Endothelial cell (in vitro differentiated cells): ENCODE measurements at places on chromosomes 1 and 21.

- no peak for DNase-seq
Measured at GRCh38 chr1:32486463-32487113, 21.7 kb downstream of the ZBTB8B start.

- DNase-seq = no peak
Measured at GRCh38 chr1:224223819-224224714, 41.0 kb downstream of the DEGS1 start.

GRCh38 chr1:114479134-114479533, 31.9 kb downstream of the TRIM33 start:
- no peak for DNase-seq

- peak; percentile 43 for DNase-seq
Measured at GRCh38 chr21:46183910-46184624, at the start of gene SPATC1L. Gene SPATC1L, minus strand, starts transcription at chr21:46184459. Its CDS starts 1,643 bp downstream, at chr21:46182816.

DNA sequence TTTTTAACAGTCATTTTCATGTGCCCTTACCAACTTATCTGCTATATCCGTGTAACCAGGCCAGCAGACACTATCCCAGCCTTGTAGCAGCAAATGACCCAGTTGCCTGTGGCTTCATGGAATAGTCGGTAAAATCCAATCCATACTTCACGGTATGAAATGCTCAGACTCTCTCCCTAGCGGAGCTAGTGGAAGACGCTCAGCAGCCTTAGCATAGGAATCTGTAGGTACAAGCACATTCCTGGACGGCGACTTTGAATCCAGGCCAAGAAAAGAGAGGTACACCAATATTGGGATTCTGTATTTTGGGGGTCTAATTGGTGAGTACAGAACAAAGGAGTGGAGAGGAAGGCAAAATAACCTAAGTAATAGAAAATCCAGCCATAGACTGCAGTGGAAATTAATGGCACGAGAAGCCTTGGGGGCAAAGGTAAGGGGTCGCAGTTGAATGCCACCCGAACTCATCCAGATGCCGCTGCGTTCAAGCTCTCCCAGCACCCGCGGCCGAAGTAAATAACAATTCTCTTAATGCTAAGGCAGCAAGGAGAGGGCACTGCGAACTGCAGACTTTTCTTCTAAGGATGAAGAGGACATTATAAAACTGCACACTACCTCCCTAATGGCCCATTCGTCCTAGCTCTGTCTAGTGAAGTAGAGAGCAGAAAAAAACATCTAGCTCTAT, 17.7 kb upstream of the TBX15 start:
- DNase-seq = no peak

- DNase-seq = no peak
Measured at GRCh38 chr1:51576085-51576444, 40.8 kb upstream of the OSBPL9 start.

DNA sequence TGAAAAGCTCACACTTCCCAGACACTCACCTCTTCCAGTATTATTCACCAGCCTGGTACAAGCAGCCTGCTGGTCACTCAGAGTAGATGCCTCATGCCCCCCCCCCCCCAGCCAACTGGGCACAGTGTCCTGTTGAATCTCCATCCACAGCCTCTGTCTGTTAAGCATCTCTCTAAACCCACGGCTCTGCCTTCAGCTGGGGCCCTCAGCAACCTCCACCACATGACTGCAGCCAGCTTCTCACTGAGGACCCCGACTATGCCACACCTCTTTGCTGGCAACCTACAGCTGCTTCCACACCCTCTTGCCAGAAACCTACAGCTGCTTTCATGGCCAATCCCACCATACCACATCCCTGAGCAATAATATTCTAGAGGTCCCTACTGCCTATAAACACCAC, 113.1 kb downstream of the RHOU start:
- no peak for DNase-seq

GRCh38 chr1:25738499-25738898, 61.5 kb upstream of the SELENON start:
- DNase-seq = no peak

DNA sequence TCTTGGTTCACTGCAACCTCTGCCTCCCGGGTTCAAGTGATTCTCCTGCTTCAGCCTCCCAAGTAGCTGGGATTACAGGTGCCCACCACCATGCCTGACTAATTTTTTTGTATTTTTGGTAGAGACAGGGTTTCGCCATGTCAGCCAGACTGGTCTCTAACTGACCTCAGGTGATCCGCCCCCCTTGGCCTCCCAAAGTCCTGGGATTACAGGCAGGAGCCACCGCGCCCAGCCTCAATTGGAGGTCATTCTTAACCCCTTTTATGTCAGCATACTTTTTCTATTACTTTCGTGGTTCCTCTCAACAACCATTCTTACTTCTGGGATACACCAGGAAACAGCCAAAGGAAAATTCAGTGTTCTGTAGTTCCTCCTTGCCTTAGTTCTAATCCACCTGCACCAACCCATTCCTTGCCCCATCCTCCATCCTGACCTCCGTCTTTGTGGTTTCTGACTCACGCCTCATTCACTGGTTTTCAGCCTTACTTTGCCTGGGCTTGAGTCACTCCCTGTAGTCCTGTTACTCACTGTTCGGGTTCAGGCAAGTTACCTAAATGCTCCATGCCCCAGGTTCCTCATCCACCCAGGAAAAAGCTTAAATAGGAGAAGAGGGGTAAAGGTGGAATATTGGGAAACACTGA, 12.9 kb upstream of the BCL10 start:
- DNase-seq = no peak

- DNase-seq = no peak
Measured at GRCh38 chr1:40382601-40383000, 9.1 kb downstream of the SMAP2 start.

DNA sequence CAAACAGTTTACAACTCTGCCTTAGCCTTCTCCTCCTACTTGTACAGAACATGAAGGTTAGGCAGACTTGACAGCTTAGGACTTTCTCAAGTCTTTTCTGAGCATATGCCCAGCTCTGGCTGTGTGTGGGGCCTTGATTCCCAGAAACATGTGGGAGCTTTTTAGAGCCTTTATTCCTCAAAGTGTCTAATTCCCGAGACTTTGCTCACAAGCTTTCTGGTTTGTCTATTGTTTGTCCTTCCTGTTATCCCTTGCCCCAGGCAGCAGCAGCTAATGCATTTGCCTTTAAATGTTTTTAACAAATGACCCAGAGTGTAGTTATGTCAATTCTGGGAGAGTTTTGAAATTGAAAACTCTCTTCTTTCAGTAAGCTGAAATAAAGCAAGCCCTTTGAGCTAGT, 29.2 kb downstream of the ST7L start:
- DNase-seq = no peak

- DNase-seq = no peak
Measured at GRCh38 chr1:42403880-42404400, 23.3 kb downstream of the RIMKLA start.

GRCh38 chr1:20376880-20377494, 86.3 kb downstream of the VWA5B1 start:
- DNase-seq = peak; percentile 77

GRCh38 chr1:19337289-19337688, 25.2 kb downstream of the SLC66A1 start:
- DNase-seq = no peak

DNA sequence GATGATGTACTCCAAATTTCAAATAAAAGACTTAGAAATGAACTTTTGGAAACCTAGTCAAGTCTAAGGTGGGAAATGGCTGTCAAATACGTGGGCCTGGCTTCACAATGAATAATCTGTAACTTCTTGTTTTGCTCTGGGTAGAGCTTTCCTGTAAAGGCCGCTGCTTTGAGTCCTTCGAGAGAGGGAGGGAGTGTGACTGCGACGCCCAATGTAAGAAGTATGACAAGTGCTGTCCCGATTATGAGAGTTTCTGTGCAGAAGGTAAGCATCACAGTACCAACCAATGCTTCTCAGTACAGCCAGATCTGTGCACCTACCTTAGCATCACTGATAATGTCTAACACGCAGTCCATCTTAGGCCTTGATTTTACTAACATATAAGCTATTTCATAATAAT, 73.6 kb downstream of the TPR start:
- DNase-seq = no peak

- DNase-seq = no peak
Measured at GRCh38 chr1:203146537-203146936, 19.0 kb downstream of the ADORA1 start.

- no peak for DNase-seq
Measured at GRCh38 chr1:57623791-57624538, 200.1 kb upstream of the DAB1 start.

GRCh38 chr1:76082062-76082461, 7.5 kb downstream of the ST6GALNAC3 start:
- no peak for DNase-seq

DNA sequence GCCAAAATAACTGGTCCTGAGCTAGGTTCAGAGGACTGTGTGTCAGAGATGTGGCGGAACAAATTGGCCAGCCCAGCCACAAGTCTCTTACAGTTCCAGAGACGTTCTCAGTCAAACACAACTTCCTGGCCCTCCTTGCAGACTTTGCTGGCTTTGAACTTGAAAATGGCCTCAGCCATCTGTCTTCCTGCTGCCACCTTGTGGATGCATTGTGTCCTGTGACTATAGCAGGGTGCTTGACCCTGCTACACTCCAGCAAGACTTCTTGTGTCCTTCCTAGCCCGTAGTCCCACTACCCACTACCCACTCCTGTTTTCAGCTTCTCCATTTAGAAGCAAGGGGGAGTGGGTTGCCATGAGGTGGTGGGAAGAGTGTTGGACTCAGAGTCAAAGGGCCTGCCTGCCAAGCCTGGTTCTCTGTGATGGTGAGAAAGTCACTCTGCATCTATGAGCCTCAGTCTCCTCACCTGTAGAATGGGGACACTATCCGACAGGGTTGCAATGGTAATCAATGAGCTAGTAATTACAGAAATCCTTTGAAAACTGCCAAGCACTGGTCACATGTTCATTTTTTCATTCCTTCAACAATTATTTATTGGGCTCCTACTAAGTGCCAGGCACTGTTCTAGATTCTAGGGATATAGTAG, 109.9 kb downstream of the IGSF21 start:
- DNase-seq = no peak

DNA sequence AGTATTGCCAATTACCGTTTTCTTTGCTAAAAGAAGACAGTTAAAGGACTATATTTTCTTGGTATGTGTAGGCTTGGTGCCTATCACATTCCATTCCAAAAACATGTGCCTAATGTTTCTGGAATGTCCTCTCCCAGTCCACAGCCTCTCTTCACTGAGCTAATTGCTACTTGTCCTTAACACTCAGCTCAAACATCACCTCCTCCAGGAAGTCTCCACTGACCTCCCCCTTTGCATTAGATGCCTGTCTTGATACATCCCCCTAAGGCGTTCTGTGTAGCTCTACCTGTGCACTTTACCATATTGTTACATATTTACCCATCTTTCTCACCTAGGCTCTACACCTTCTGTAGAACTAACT, 195.6 kb upstream of the CAMK1G start:
- no peak for DNase-seq

DNA sequence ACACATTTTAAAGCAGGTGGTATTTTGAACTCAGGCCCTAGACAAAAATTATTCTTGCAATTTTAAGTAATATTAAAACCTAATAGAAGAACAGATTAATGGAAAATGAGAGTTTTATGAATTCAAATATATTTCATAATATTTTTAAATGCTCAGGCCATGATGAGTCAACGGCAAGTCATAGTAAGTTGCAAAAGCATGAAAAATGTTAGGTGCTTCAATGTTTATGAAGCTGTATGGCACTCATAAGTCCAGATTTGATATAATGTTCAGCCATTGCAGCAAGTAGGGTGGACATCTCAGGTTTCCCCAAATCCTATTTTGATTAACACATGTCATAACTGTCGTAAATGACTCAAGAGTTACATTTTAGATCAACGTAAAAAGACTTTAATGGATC, 112.6 kb downstream of the GRIK1 start:
- no peak for DNase-seq

GRCh38 chr1:214518361-214518760, 33.0 kb downstream of the PTPN14 start:
- DNase-seq = no peak

GRCh38 chr1:228987286-228987685, 252.0 kb downstream of the RHOU start:
- DNase-seq = no peak

DNA sequence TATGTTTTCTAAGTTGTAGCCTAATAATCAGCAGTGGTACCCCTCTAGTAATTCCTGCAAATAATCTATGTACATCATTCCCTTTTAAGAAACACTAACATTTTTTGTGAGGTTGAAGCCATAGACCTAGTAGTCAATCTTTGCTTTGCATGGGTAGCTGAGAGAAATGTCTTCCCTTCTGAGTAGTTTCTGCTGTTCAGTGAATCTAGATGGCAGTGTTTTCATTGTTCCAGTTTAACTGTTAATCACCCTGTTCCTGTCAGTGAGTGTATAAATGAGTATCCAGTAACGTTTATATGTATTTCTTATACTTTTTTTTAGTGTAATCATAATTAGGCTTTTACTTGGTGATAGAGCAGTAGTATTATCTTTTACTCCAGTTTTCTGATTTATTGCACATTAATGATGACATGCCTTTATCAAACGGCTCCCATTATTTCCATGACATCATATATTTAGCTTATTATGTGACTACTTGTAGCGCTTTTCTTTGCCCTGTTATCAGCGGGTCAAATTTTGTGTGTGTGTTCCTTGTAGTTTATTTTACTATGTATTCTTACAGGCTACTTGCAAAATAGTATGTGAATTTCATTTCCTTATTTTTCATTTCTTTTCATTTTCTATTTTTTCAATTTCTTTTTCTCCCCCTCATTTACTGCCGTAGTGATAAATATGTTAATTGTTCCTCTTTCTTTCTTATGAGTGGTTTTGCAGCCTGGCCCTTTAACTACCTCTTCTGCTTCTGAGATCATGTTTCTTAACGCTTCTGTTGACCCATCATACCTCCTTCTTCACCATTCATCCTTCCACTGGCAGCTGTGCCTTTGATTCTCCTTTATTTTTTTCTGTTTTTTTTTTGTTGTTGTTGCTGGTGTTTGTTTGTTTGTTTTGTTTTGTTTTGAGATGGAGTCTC, 18.8 kb downstream of the CEP350 start:
- DNase-seq = no peak

DNA sequence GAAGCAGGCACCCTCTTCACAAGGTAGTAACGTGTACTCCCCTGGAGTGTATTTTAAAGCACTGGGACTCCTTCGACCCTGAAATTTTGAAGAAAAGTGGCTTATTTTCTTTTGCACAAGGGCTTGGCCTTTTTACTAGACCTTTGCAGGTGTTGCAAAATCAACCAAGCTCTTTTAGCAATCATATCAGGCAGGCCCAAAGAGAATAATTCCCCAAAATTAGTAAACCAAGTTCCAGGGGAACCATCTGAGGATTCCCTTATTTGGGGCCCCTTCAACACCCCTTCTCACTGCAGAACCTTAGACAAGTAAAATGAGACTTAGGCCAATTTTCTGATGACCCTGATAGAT, 28.3 kb downstream of the CBR1 start:
- DNase-seq = no peak

- no peak for DNase-seq
Measured at GRCh38 chr1:232416026-232416568, 213.8 kb downstream of the SIPA1L2 start.

DNA sequence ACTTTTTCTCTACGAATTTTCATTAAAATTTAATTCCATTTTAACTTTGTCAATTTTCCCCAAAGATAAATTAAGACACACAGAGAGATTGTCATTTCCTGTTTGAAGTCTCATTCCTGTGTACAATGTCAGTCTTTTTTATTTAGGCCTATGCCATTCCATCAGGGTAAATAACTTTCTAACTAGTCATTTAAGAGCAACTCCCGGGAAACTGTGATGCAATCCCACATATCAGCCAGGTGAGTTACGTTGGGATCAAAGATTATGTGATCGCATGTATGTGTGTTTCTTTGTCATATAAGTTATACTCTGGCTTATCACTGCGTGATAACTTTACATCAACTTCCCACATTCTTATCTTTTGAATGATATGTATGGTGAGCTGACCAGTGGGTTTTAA, 86.1 kb upstream of the S1PR1 start:
- DNase-seq = no peak
